ENCODE measurements at places on chromosomes 1 and 21.
A peak's percentile ranks its signal among the peaks of the same experiment; 100 is the strongest.

- DNase-seq = peak; percentile 6
Observed at GRCh38 chr1:189821833-189822232, 655.8 kb downstream of the BRINP3 start.

- DNase-seq = no peak
Observed at GRCh38 chr1:175725684-175726083, 17.7 kb downstream of the TNR start.

- DNase-seq = no peak
Observed at GRCh38 chr21:32666258-32666657, 54.1 kb upstream of the CFAP298 start.

GRCh38 chr21:35548904-35549615, 500.0 kb upstream of the RUNX1 start:
- no peak for DNase-seq

DNA sequence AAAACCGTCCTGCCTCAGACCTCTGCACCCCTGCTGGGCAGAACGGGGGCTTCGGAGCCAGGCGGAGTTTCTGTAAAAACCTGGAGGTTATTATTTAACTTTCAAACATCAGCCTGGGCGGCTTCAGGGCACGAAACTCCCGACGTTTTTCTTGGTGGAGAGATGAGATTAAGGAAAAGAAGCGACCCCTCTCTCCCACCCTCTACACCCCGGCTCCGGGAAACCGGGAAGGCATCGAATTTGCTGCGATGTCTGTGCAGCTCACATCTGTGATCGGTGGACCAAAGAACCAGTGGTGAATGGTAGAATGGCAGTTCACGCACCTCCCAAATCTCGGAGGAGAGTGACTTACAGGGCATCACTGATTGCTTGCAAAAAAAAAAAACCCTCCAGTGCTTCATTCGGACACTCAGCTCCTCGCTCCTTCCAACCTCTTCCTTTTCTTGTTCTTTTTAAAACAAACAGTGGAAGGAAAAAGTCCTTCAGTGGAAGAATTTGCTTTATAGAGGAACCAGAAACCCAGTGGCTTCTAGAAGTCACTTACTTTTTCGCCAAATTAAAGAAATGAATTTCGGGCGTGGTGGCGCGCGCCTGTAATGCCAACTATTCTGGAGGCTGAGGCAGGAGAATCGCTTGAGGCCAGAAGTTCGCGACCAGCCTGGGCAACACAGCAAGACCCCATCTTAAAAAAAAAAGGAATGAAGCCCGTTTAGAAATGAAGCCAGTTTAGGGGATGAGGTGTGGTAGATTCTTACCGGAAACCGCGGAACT, 884 bp downstream of the PHACTR4 start:
- DNase-seq = no peak

- DNase-seq = no peak
Observed at GRCh38 chr1:41507110-41507720, 22.7 kb upstream of the EDN2 start.

DNA sequence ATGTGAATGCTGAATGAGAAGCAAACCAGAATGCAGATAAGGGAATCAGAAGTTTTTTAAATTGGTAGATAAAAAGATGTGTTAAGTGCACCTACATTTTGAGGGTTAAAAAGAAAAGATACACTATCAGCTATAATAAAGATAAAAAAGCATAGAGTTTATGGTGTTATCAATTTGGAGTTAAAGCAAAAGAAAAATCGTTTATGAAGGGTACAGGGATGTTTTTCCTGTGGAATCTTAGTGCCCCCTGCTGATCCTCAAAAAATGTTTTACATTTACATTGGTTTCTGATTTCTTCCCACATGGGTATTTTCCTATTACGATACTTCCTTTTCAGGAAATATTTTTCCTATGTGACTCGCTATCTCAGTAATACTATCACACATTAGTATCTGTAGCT, 293.5 kb downstream of the MRPL39 start:
- peak; percentile 53 for DNase-seq

- DNase-seq = peak; percentile 73
Observed at GRCh38 chr1:152182944-152183361, 23.9 kb upstream of the RPTN start.

GRCh38 chr1:181087400-181087901, 1.0 kb upstream of the IER5 start:
- DNase-seq = no peak

GRCh38 chr1:215376544-215377264, 190.4 kb upstream of the KCTD3 start:
- no peak for DNase-seq

GRCh38 chr1:181100015-181100905, 11.8 kb downstream of the IER5 start:
- no peak for DNase-seq

DNA sequence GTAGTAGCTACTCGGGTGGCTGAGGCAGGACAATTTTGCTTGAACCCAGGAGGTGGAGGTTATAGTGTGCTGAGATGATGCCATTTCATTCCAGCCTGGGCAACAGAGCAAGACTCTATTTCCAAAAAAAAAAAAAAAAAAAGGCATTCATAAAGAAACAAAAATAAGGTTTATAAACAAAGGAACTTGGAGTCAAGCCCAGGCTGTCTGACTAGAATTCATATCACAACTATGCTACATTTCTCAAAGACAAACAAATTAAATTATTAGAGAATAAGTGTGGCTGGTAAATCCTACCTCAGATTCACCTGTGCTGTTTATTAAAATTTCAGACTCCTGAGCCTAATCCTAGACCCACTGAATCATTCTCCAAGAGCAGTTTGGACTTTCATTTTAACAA, 4.2 kb downstream of the GCLM start:
- no peak for DNase-seq

All from HS-5 (cell line).